ENCODE measurements at places on chromosomes 11 and 22.

DNA sequence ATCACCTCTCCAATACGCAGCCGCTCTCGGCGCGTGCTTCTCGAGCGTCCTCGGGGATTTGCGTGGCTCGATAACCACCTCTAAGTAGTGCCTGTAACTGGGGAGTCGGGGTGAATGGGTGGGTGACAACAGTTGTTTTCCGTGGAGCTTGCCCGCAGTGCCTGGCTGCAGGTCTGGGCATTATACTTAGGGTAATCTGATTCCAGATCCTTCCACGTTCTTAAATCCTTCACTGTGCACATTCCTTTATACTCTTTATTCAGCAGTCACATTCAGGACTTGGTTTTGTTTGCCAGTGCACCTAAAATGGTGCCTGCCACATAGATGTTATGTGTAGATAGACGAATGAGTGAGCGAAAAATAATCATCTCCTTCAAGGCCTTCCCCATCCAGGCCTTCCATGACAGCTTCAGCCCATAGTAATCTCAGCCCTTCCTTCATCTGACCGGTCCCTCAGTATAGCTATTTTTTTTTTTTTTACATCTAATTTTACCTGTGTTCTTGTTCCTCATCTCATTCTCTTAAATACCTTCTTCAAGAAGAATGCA lies 602 bp downstream of the NAT10 start:
- DNase-seq = peak; percentile 31

GRCh38 chr11:61082062-61082870 lies 20.0 kb upstream of the CD5 start:
- DNase-seq = no peak

DNA sequence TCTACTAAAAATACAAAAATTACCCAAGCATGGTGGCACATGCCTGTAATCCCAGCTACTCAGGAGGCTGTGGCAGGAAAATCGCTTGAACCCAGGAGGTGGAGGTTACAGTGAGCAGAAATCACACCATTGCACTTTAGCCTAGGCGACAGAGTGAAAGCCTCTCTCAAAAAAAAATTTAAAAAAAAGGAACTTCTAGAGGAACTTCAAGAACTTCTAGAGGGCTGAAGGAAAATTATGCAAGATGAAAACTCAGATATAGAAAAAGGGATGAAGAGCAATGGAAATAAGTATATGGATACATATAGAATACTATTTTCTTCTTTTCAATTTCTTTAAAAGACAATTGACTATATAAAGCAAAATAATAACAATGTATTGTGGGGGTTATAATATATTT lies 51.2 kb upstream of the PRR5 start:
- DNase-seq = no peak

DNA sequence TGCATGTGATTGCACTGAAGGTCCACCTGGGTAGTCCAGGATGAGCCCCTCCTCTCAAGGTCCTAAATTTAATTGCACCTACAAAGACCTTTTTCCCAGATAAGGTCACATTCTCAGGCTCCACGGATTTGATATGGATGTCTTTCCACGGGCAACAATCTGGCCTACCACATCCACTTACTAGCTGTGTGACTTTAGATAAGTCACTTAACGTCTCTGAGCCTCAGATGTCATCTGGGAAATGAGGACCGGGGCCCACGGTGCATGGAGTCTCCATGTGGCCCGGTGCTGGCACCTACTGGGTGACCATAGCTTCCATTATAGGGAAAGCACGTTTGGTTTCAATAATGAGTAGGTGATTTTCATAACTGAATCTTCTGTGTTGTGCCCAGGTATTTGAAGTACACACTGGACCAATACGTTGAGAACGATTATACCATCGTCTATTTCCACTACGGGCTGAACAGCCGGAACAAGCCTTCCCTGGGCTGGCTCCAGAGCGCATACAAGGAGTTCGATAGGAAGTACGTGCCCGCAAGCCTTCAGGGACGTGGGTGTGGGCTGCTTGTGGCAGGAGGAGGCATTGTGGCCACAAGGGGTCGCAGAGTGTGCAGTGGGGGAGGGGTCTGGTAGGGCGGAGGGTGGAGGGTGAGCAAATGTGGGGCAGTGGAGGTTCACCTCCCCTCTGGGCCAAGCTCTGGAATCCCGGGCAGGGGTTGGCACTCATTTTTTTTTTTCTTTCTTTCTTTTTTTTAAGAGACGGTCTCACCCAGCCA lies 55.7 kb downstream of the ARHGAP8 start:
- DNase-seq = no peak

- no peak for DNase-seq
Measured at GRCh38 chr11:65502555-65503367, 3.9 kb downstream of the MALAT1 start.

DNA sequence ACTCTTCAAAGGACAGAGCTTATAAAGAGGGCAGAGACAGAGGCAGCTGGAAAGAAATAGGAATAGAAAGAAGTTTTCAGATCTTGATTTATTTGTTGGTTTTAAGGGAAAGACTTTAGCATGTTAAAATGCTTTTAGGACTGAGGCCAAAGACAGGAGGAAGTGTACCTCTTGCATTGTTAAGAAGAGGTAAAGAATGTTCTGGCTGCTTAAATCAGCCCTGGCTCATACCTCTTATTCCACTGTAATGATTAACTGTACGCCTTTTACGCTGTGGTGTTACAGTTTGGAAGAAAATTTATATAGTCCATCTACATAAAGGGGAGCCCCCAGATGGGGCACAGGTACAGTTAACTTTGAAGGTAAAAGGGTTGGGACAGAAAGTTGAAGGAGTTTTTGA lies 10.1 kb upstream of the MPZL2 start:
- DNase-seq = no peak

DNA sequence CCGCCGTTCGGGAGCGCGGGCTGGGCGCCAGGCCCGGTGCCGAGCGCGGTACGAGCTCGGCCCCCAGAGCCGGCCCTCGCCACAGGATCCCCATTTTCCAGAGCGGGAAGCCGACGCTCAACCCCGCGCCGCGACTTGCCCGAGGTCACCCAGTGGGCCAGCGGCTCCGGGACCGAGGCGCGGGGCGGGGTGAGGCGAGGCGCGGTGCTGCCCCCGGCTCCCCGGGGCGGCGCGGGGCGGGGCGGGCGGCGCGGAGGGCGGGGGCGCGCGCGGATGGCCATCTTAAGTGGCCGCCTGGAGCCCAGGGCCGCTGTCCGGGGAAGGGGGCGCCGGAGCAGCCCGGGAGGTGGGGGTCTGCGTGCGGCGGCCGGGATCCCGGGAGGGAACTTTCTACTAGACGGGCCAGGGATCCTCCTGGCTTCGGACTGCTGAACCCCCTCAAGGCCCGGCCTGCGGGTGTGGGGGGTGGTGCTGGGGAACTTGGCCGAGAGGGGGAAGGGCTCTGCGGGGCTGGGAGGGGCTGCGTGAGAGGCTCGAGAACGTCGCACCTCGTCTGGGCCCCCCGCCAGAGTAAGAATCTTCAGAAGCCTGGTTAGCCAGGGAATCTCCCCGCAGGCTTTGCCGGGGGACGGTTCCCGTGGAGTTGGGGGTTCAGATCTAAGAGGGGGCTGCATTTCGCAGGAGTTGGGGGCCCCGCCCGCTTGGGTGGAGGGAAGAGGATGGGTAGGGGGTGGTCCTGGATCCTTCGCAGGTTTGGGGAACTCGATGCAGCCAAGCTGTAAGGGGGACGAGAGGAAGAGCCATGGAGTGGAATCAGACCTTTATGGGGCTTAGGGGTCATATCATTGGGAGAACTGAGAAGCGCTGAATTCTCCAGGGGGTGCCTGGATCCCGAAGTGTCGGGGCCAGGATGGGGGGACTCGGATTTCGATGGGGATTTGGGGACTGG lies 678 bp upstream of the INPPL1 start:
- peak; percentile 69 for DNase-seq

GRCh38 chr11:83475760-83476159 lies 189.6 kb upstream of the CCDC90B start:
- DNase-seq = no peak

DNA sequence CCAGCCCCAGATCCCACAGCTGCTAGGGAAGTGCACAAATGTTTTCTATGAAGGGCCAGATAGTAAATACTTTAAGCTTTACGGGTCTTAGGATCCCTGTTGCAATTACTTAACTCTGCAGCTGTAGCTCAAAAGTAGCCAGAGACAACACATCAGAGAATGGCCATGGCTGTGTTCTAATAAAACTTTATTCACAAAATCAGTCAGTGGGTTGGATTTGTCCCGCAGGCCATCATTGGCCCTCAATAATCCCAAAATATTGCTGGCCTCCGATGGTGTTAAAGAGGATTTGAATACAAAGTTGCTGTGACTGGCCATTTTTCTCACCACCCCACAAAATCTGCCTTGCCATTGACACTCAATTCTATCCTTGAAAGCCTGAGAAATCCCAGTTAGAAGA lies 49.6 kb downstream of the ISX start:
- DNase-seq = no peak

DNA sequence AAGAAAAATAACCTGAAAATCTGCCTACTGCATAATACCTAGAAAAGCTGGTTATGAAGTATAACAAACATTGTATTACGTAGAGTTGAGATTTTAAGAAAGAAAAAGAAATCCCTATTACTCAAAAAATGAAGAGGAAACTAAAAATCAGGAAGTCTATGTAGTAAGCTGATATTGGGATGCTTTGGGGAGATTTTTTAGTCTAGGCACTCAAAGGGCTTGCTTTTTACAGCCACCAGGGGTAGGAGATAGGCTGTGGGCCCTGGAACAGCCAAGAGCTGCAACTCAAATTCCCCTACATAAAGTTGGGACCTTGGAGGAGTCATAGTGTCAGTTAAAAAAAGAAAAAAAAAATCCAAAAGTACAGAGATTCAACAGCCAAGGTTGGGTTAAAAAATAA lies 90.4 kb downstream of the RELT start:
- DNase-seq = no peak

GRCh38 chr11:48093323-48093722 lies 113.0 kb downstream of the PTPRJ start:
- no peak for DNase-seq

DNA sequence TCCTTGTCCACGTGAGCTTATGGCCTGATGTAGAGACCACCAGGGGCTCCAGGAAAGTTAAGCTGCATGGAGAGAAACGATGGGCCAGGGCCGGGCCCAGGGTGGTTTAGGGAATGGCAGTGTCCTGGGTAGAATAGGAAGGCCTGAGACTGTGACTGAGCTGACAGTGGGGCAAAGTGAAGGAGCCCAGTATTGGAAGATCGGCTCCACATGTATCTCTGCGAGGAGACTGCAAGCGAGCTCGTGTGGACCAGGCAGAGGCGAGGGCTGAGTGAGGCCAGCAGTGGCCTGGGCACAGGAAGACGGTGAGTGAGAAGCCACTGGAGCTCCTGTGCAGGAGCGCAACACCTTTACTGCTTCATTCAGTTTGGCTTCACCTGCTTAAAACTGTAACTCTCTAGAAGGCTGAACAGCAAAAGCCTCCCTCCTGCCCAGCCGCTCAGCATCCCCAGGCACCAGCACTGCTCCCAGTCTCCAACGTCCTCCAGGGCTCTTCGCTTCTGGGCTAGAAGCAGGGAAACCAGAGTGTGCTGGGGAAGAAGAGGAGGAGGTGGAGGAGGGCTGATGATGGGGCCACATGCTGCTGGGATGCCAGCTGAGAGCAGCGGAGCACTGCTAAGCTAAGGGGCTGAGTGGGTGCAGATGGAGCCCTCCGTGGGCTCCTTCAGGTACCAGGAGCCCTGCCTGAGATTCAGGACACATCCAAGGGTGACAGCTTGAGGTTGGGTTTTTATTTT lies 13.5 kb downstream of the TCIRG1 start:
- no peak for DNase-seq

- DNase-seq = no peak
Measured at GRCh38 chr11:60834742-60835533, 7.0 kb upstream of the CCDC86 start.

GRCh38 chr11:46332093-46332567 lies 15.1 kb upstream of the DGKZ start:
- DNase-seq = no peak

DNA sequence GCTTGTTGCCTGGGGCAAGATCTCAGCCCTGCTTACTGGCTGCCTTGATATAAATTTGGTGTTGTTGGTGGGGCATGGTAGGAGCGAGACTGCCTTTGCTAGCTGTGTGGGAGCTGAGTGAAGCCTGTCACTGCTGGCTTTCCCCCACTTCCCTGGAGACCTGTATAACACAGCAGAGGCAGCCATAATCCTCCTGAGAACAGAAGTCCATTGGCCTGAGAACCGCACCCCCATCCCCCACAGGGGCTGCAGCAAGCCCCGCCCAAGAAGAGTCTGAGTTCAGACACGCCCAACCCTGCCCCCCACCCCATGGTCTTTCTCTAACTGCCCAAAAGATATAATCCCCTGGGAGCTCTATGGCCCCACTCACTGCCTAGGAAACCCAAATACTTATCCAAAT lies 39.2 kb upstream of the ARHGAP42 start:
- DNase-seq = no peak

DNA sequence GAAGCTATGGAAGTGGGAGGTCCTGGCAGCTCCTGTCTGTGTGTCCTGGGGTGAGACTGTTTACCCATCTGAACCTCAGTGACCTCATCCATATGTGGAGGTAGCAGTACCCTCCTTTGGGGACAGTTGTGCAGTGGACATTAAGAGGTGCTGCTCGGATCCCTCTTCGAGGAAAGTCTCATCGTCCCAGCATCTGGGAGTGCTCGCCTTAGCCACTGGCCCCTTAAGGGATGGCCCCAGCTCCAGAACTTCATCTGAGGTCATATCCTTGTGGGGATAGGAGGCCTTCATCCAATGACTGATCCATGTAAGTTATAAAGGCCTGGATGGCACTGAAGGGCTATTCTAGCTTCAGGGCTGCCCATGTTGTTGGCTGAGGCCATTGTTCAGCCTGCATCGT lies 538.1 kb downstream of the MIAT start:
- no peak for DNase-seq

GRCh38 chr22:36885474-36885873 lies 24.7 kb downstream of the NCF4 start:
- no peak for DNase-seq

DNA sequence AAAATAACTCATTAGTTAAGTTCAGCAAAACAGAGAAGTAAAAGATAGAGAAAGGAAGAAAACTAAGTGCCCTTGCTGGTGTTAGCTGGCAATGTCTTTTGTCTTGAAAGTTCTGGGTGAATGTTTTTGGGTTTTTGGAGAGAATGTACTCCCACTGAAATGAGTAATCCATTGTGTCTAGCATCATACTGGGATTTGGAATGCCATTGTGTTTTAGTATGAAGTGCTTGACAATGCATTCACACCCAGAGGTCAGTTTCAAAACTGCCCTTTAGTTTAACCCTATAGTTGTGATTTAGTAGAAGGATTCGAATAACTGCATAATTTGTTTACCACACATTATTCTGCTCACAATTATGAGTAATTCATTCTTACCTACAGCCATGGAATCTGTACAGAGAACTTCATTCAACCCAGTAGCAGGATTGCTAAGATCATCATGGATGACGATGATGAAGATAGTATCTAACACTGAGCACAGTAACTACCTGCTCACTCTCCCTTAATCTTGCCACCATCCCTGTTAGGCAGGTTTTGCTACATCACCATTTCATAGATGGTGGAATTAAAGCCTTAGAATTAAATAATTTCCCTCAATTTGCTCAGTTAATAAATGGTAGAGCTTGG lies 33.9 kb downstream of the MAML2 start:
- peak; percentile 38 for DNase-seq

GRCh38 chr11:15865212-15865987 lies 490.9 kb downstream of the SOX6 start:
- DNase-seq = no peak

Data from AG08395 (cell line).